Neural crest cell (in vitro differentiated cells): ENCODE measurements at places on chromosomes 16 and 17. TPM values are rescaled to one million over a fixed set of nuclear protein-coding genes. Genes with fewer than 3 reads are reported as not detected.

Gene SRSF1
- total RNA-seq, result 548 and 554 TPM in 2 replicates

Gene KIFC3
- total RNA-seq, result 25.1 TPM in 2 replicates

Gene WFIKKN2
- total RNA-seq, result 0.07 and 0.09 TPM in 2 replicates

Gene CYBC1
- 111 and 115 TPM in 2 replicates for total RNA-seq

Gene CMTM2
- 0.54 and 0.75 TPM in 2 replicates for total RNA-seq

Gene RUNDC3A
- 8.7 and 12.9 TPM in 2 replicates for total RNA-seq

Gene KREMEN2
- total RNA-seq, result 1.0 TPM in 2 replicates

Gene DDX42
- 160 and 161 TPM in 2 replicates for total RNA-seq

Gene GAS2L2
- total RNA-seq, result 0.12 and 0.16 TPM in 2 replicates

Gene CCL7
- total RNA-seq, result not detected in 2 replicates

Gene SOX9
- total RNA-seq, result 36.8 and 36.9 TPM in 2 replicates

Gene CSF3
- total RNA-seq, result not detected in 2 replicates

Gene PRDM7
- not detected in 2 replicates for total RNA-seq

Gene EXOSC6
- total RNA-seq, result 39.5 and 41.6 TPM in 2 replicates

Gene TBC1D26
- 1.9 and 3.0 TPM in 2 replicates for total RNA-seq

Gene HCFC1R1
- total RNA-seq, result 23.7 and 28.6 TPM in 2 replicates

Gene SLC12A4
- total RNA-seq, result 36.0 and 36.8 TPM in 2 replicates

Gene NDUFAB1
- 104 and 105 TPM in 2 replicates for total RNA-seq
